Stimulated activated CD4-positive, alpha-beta T cell treated with anti-CD3 and anti-CD28 coated beads, Interleukin-2, amount 100 ng/mL, for 4 hours (primary cell): ENCODE measurements at places on chromosomes 13 and 19.
A peak's percentile ranks its signal among the peaks of the same experiment; 100 is the strongest.

GRCh38 chr19:30310602-30311263, 61.5 kb upstream of the ZNF536 start:
- DNase-seq, result no peak

GRCh38 chr13:113846636-113847318, 17.1 kb downstream of the GAS6 start:
- no peak for DNase-seq

DNA sequence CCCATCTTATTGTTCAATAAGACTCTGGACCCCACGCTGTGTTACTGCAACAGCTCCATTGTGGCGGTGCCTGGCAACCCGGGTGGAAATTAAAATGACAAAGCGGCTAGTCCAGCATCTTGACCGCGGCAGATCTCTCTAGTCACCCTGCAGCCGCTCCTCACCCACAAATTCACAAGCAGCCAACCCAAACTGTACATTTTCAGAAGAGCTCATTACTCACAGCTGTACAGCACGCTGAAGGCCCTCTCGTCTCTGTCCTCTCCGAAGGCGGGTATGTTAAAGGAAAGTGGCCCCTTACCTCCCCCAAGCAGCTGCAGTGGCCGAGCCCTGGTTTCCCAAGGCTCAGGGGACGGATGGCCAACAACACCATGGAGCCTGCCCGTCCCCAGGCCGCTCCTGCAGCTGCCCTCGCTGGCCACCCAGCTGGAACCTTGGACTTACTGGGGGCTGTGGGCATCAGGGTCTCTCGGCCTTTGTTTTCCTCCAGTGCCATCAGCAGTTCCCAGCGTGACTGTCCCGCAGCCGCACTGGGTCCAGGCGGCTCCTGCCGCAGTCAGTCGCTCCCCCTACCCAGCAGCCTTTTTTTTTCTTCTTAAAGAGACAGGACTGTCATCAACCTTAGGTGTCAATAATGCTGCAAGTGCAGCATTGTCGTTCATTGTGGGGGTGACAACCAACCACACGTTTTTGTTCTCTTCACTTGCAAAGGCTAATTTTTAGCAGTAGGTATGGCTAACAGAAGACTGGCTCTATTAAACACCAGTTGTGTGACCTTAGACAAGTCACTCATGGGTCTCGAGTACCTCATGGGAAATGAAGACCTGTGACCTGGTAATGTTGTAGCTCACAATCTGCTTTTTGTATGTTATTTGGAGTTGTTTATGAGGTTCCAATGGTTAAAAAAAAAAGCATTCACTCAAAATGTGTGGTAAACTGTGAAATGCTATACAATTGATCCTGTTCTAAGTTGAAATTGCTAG, at the start of gene SACS:
SACS (minus strand) TSS at position 532 of the 983 bp plus-strand sequence. CDS start 22,463 bp downstream, outside the sequence.
- no peak for DNase-seq

DNA sequence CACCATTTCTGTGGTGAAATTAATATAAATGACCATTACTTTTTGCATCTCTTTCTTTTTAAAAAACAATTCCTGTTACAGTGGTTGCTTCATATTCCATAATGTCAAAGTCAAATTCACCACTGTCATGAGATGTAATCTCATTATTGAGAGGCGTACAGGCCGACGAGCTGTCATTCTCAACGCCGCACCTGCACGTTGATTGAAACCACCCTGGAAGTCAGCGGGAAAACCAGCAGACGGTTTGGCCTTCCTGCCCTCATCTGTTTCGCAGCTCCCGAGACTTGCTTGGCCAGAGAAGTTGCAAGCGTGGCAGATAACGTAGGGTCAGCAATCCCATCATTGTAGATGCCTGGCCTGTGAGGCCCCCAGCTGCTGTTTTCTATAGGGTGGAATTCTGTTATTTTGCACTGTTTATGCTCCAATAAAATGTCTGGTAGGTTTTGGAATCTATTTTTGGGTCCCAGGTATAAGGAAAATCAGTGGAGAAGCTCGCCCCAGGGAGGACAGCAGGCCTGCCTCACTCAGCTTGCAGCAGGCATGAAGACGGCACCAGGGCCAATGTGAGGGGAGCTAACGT, 153.4 kb downstream of the SOX1 start:
- no peak for DNase-seq

GRCh38 chr19:9205501-9206113, 13.8 kb downstream of the OR7D4 start:
- DNase-seq, result peak; percentile 48

DNA sequence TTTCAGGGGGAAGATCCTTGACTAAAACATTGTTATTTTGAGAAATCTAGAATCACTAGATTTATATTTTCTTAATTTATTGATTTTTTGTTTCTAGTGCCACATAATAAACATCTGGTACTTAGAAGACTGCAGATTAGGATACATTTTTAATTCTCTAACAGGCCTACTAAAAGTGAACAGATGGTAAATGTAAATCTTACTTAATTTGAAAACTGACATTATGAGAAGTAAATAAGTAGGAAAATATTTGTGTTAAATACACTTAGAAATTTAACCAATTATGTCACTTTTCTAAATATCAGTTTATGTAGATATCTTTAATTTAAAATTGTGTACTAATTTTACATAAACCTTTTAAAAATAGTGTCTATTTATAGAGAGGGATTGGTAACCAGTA, 2255.6 kb upstream of the PCDH20 start:
- DNase-seq, result no peak

DNA sequence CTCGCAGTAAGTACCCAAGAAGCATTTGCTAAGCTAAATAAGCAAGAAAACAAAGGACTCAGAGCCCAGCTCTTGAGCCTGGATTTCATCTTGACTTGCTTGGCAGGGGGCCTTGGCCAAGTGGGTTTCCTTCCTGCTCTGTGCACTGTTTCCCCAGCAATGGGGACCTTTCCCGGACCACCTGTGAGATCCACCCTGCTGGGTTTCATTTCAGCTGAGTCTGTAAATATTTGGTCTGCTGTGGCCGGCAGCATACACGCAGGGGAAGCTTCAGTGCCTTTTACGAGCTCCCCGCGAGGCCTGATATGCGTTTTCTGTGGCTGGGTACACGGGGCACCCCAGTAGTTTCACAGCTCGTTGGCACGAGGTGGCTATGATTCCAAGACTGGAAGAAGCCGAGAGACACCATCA, 12.4 kb upstream of the TINCR start:
- no peak for DNase-seq

DNA sequence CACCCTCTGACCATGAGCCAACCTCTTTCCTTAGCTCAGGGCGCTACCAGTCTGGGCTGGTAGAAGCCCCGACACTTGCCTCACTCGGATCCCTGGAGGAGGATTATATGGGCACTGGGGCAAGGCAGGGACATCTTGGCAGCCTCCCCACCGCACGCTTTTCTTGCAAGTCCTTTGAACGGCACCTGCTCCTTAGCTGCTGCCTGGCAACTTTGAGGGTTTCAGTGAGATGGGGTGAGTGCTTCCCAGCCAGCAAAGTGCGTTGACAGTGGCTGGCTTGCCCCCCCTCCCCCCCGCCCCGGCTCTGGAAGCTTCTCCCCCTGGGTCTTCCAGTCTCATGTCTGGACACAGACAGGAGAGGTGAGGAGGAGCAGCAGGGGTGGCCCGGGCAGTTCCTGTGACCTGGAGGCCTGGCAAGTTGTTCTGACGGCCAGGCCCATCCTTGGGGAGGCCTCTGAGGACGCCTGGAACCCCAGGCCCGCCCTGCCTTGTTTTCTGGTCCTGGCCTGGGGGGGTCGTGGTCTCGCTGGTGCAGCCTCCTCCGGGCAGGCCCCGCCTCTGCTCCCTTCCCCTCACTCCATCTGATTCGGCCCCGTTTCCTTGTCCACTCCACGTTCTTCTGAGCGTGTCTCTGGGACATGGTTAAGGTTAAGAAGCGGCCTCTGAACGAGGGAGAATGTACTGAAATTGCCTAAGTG, 75.2 kb downstream of the ATP11A start:
- no peak for DNase-seq

DNA sequence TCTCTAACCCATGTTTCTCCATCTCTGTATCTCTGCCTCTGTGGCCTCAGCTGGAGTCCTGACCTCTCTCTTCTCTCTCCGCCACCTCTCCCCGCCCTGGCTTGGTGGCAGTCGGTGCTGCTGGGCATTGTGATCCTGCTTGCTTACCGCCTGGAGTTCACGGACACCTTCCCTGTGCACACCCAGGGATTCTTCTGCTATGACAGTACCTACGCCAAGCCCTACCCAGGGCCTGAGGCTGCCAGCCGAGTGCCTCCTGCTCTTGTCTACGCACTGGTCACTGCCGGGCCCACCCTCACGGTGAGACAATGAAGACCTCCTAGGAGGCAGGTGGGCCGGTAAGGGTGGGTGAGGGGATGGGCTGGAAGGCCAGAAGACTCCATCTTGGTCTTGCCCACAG, 4.2 kb downstream of the PLPPR2 start:
- no peak for DNase-seq

- no peak for DNase-seq
These were observed 13.8 kb downstream of the PHLDB3 start for GRCh38 chr19:43490759-43491158.

- no peak for DNase-seq
These were observed 1.1 kb upstream of the CHST8 start for GRCh38 chr19:33620611-33621010.

DNA sequence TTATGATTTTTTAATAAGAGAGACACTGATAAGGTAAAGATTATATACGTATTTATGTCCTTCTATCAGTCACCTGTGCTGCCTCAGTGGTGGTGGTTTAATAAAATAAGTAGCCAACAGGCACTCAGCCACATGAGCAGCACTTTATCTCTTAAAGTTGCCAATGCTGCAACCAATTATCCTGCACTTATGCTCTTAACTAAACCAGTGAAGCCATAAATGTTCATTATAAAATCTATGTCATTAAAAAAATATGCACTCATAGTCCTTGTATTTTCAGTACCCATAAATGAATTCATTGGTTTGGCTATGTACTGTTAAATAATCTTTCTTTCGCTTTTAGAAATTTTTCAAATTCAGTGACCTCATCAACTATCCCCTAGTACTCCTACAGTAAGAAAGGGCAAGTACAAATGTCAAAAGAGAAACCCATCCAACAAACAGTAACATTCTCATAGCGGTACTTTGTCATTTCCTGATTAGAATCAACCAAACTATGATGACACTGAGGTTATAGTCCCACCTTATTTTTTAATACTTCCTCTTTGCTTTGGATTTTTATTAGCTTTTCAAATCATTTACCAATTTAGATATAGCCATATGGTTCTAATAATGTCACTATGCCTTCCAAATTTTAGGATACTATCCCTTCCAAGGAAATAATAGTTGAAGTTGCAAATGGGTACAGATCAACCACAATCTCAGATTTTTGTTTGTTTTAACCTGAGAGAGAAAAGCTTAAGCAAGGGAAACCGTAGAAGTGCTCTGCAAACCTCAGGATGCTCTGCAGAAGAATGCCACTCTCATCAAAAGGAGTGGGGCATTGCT, 190.9 kb downstream of the KLF12 start:
- DNase-seq, result no peak

DNA sequence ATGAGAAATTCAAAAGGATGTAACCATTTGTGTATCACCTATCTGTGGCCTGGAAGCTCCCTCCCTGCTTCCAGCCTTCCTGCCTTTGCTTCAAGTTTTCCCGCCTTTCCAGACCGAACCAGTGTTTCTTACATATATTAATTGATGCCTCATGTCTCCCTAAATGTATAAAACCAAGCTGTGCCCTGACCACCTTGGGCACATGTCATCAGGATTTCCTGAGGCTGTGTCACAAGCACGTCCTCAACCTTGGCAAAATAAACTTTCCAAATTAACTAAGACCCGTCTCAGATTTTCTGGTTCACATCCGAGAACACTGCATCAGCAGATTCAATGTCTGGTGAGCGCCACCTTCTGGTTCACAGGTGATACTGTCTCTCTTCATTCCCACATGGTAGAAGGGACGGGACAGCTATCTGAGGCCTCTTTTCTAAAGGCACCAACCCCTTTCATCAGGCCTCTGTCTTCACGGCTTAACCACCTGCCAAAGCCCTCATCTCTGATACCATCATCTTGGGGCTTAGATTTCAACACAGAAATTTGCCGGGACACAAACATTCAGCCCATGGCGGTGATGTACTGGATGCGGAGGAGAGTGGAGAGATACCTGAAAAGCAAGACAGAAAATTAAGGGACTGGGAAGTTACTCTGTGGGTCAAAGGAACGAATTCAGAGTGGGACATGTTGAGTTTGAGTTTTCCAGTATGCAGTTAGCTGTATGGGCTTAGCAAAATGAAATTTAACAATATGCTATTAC, 58.7 kb upstream of the PABPC3 start:
- DNase-seq, result peak; percentile 19

GRCh38 chr13:61831026-61831425, 415.4 kb upstream of the PCDH20 start:
- no peak for DNase-seq

DNA sequence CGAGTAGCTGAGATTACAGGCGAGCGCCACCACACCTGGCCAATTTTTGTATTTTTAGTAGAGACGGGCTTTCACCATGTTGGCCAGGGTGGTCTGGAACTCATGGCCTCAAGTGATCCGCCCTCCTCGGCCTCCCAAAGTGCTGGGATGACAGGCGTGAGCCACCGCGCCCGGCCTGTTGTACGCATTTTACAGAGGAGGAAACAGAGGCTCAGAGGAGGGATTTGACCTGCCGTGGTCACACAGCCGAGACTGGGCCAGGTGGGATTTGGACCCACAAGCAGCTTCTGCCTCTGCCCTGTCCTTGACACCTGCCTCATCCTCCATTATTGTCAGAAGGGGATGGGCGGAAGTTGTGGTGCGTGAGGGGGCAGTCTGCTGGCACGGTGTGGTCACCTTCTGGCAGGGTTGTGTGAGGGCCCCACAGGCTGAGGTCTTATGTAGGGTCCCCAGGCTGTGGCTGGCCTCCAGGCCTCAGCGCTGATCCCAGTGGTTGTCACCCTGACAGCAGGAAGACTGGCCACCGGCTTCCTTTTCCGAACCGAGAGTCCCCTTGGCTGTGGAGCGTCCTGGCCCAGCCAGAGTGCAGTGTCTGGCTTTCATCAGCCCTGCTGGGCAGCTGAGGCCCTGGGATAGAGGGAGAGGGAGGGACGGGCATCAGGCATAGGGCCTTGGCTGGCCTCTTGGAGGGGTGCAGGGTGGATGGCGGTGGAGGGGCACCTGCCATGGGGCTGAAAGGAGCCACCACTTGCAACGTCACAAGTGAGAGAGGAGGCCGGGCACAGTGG, 20.3 kb downstream of the NFIC start:
- DNase-seq, result no peak

- no peak for DNase-seq
These were observed 2898.1 kb downstream of the PCDH9 start for GRCh38 chr13:64332048-64332447.

- DNase-seq, result no peak
These were observed 318.1 kb downstream of the GPC5 start for GRCh38 chr13:91716436-91717065.

DNA sequence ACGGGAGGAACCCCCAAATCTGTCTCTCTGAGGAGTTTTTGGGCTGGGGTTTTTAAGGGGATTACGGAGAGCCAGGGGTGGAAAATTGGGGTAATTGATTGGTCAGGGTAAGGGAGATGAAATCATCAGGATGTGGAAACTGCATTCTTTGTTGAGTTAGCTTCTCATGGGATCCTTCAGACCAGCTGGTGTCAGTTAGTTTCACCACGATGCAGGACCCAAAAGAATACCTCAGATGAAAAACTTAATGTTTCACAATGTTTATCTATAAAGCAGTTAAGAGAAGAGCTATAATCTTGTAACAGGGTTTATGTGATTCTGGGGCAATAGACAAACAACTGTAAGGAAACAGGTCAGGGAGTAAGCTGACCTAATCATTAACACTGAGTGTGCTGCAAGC, 230.8 kb downstream of the POU4F1 start:
- no peak for DNase-seq
